Glutamatergic neuron (in vitro differentiated cells): ENCODE measurements at places on chromosomes 1 and 21. TPM values are rescaled to one million over a fixed set of nuclear protein-coding genes. Genes with fewer than 3 reads are reported as not detected.

The TRIM62 gene
- total RNA-seq = 95.7 TPM

The SNRNP40 gene
- total RNA-seq = 68.0 TPM

The ZNF684 gene
- total RNA-seq = 3.6 TPM

The TDRD5 gene
- not detected for total RNA-seq

The TLCD4 gene
- 0.10 TPM for total RNA-seq

The CCDC27 gene
- total RNA-seq = not detected

The OR2AJ1 gene
- total RNA-seq = not detected

DNA sequence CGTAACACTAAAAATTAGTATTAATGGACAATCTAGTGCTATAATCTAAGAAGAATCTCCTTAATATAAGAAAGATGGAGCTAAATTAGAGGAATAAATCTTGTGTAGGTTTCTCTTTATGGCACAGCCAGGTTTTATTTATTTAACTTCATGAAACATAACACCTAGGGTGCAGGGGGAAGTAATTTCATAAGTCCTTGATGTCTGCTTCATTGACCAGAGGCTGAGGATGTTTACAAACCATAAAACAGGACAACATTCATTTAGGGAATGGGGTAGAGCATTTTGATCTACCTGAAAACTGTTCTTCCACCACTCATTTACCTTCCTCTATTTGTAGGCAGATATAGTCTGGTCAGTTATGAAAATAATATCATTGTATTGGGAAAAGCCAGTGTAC is 95.5 kb downstream of the NGF start:
- peaks cover 14% of the 10 kb centered on the region for H3K36me3 ChIP-seq
- H3K4me3 ChIP-seq = no peak overlapping the region
- H3K4me1 ChIP-seq = no peaks in the 10 kb centered on the region
- no peaks in the 10 kb centered on the region for H3K27me3 ChIP-seq
- no peak for DNase-seq

- peak; percentile 44 for DNase-seq
- peaks cover 9% of the 10 kb centered on the region for H3K4me1 ChIP-seq
- H3K4me3 ChIP-seq = no peak overlapping the region
- H3K27ac ChIP-seq = peak overlapping the region; percentile 78
Observed at GRCh38 chr21:34020005-34020847, 53.2 kb upstream of the MRPS6 start.

DNA sequence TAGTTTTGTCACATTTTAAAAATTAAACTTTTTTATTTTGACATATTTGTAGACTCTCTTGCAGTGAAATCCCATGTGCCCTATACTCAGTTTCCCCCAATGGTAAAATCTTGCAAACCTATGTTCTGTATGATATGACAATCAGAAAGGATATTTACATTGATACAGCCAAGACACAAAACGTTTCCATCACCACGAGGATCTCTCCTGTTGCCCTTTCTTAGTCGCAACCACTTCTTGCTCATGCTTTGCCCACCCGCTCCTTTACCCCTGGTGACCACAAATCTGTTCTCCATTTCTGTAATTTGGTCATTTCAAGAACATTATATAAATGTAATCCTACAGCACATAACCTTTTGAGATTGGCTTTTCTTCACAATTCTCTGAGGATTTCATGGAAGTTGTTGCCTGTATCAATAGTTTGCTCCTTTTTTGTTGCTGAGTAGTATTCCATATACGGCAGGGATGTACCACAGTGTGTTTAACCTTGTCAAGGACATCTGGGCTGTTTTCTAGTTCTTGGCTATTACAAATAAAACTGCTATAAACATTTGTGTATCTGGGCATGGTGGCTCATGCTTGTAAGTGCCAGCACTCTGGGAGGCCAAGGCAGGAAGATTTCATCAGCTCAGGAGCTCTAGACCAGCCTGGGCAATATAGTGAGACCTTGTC is 14.0 kb upstream of the BATF3 start:
- no peak overlapping the region for H3K27ac ChIP-seq
- peaks cover 4% of the 10 kb centered on the region for H3K4me1 ChIP-seq
- H3K27me3 ChIP-seq = no peaks in the 10 kb centered on the region
- DNase-seq = no peak
- no peak overlapping the region for H3K4me3 ChIP-seq

DNA sequence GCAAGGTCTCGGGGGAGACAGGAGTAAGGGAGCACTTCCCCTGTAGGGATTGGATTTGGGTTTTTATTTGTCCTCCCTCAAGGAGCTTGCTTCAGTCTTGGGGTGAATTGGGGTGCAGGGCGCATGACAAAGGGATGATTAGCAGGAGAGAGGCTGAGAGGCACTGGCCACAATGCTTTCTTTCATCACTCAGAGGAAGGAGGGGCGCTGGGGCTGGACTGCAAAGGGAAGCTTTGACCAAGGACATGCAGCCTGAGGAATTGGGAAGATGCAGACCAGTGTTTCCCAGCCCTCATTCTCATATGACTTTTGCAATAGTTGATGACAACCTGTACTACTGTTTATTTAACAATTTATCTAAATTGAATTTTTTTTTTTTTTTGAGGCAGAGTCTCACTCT is 34.1 kb upstream of the PDPN start:
- H3K36me3 ChIP-seq = no peaks in the 10 kb centered on the region
- no peak overlapping the region for H3K27ac ChIP-seq
- no peak overlapping the region for H3K4me3 ChIP-seq
- peaks cover 3% of the 10 kb centered on the region for H3K4me1 ChIP-seq

DNA sequence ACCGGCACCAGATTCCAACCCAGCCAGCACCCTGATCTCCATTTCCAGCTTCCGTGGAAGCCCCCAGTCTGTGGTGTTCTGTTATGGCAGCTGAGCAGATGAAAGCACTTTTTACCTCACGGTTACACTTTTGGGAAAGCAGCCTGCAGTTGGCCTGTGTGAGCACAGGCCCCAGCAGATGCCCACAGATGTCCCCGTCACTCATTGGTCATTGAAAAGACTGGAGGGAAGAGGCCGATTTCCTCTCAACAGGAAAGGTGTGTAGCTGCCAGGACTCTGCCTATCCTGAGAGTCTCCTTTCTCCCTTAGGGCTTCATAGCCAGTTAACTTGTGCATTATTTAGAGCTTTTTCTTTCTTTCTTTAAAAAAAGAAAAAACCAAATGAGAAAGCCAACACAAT is 123.0 kb downstream of the PCBP3 start:
- H3K27me3 ChIP-seq = peaks cover 7% of the 10 kb centered on the region
- H3K27ac ChIP-seq = peak overlapping the region; percentile 72
- H3K4me3 ChIP-seq = no peak overlapping the region
- H3K36me3 ChIP-seq = peaks cover 7% of the 10 kb centered on the region
- peaks cover 26% of the 10 kb centered on the region for H3K4me1 ChIP-seq

- no peak for DNase-seq
- H3K27ac ChIP-seq = no peak overlapping the region
- peaks cover 5% of the 10 kb centered on the region for H3K4me1 ChIP-seq
- peak overlapping the region; percentile 97 for H3K4me3 ChIP-seq
- H3K27me3 ChIP-seq = peaks cover 5% of the 10 kb centered on the region
Observed at GRCh38 chr1:212284332-212284743, 872 bp upstream of the PPP2R5A start.

GRCh38 chr1:77671836-77672235 is 10.6 kb downstream of the ZZZ3 start:
- DNase-seq = no peak
- H3K36me3 ChIP-seq = no peaks in the 10 kb centered on the region
- H3K4me1 ChIP-seq = peaks cover 10% of the 10 kb centered on the region
- no peak overlapping the region for H3K27ac ChIP-seq
- H3K4me3 ChIP-seq = no peak overlapping the region

DNA sequence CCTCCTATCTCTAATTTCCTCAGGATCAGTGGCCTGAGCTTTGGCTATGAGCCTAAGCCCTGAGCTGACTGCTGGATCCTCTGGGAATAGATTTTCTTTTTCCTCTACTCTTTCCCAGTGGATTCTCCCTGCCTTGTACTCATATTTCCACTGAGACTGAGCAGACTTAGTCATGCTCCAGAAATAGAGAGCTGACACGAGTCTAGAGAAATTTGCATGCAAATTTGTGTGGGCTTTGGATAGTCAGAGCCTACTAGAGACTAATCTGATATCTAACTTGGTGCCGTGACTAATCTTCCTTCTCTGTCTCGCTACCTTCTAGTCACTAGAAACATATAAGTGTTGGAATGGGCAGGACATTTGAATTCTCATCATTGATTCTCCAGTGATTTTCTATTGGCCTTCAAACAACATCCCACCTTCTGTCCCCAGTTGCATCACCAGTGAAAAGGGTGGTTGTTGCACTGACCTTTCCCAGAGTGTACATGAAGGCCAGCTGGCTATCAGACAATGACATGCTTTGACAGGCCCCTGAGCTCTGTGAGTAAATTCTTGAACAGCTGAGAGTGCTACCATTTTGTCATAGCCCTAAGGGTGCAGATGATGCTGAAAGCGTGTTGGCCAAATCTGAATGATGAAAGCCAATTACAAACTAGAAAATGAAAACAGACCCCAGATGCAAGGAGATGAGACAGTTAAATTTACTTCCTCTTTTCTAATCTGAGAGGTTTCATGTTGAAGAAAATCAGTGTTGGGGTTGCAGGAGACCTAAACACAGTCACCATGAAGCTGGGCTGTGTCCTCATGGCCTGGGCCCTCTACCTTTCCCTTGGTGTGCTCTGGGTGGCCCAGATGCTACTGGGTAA is at the start of gene FCRLA:
Gene FCRLA (plus strand): TSS at position 748 of the 866 bp plus-strand sequence. CDS start 36 bp downstream, at position 784.
- H3K27ac ChIP-seq = no peak within 1 kb of the TSS
- DNase-seq = no peak
- peaks cover 5% of the 10 kb centered on the region for H3K36me3 ChIP-seq
- H3K4me1 ChIP-seq = no peaks in the 10 kb centered on the region

GRCh38 chr1:226615876-226616275 is 67.3 kb downstream of the STUM start:
- peaks cover 4% of the 10 kb centered on the region for H3K27me3 ChIP-seq
- H3K4me3 ChIP-seq = no peak overlapping the region
- DNase-seq = no peak
- H3K36me3 ChIP-seq = peaks cover 6% of the 10 kb centered on the region
- H3K27ac ChIP-seq = no peak overlapping the region

DNA sequence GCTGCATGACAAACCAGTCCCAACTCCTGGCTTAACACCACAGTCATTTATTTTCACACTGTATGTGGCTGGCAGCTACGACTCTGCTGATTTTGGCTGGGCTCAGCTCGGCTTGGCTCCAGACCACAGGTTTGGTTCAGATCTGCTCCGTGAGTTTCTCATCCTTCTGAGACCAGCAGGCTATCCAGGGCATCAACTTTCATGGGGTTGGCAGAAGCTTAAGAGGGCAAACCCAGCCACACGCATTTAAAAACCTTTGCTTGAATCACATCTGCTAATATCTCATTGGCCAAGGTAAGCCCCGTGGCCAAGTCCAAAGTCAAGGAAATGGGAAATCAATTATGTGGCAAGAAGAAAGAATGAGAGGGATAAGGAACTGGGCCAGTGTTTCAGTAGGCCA is 574.2 kb downstream of the MATN1 start:
- DNase-seq = no peak
- no peak overlapping the region for H3K4me3 ChIP-seq
- no peaks in the 10 kb centered on the region for H3K4me1 ChIP-seq
- H3K36me3 ChIP-seq = peaks cover 14% of the 10 kb centered on the region
- H3K27me3 ChIP-seq = peaks cover 4% of the 10 kb centered on the region
- H3K27ac ChIP-seq = no peak overlapping the region

DNA sequence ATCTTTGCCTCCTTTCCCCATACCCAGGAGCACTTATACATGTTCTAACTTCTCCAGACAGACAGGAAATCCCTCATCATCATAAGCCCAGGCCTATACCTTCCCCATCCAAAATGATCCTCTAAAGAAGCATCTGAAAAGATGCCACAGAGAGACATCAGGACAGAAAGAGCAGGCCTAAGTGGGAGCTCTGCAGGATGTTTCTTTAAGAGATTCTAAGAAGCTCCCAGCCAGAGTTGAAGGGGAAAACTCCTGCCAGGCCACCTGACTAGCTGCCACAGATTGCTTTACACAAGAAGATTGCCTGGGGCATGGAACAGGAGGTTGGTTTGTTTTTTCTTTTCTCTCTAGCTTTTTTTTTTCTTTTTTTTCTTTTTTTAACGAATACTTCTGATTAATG is 275.8 kb downstream of the VAV3 start:
- H3K27ac ChIP-seq = no peak overlapping the region
- no peaks in the 10 kb centered on the region for H3K4me1 ChIP-seq
- no peak overlapping the region for H3K4me3 ChIP-seq
- H3K36me3 ChIP-seq = no peaks in the 10 kb centered on the region
- DNase-seq = no peak
- H3K27me3 ChIP-seq = no peaks in the 10 kb centered on the region

DNA sequence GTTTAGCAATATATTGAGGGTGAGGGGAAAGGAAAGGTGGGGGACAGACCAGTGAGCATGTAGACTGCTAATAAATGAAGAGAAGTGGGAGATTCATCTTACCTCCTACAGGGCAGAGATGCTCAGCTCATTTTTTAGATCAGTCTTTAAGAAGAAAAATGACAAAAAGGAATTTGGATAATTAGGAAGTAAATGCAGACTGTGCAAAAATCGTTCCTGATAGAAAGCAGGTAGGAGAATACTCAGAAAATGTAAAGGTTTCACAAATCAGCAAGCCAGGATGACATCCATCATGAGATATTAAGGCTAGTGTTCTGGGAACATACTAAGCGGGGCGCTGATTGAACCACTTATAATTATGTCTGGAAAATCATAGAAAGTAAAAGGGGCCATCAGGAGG is 106.3 kb downstream of the RNF220 start:
- peaks cover 2% of the 10 kb centered on the region for H3K27me3 ChIP-seq
- DNase-seq = no peak
- H3K4me1 ChIP-seq = peaks cover 28% of the 10 kb centered on the region

DNA sequence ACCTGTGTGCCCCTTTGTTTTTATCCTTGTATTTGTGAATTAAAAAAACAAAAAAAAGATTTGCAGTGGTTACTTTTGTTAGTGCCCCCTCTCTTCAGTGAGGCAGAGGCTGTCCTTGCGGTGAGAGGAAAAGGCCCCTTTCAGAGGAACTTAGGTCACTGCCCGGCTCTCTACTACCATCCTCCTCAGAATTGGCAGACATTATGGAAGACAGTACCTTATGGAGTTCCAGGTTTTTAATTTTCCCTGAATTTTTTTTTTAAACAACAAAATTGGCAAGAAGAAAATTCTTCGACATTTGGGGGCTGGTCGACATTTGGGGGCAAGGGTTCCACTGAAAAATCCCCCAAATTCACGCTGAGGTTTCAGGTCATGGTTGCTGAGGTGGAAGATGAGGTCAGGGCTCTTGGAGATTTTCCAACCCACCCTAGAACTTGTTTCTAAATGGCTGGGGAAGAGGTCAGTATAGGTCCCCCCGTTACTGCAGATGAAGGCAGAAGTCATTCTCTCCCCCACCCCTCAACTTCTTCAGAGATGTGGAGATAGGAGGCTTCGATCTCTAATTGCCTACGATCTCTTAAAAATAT is 5.3 kb downstream of the RXFP4 start:
- no peaks in the 10 kb centered on the region for H3K4me1 ChIP-seq
- peak overlapping the region; percentile 22 for H3K27ac ChIP-seq
- no peaks in the 10 kb centered on the region for H3K36me3 ChIP-seq

- H3K4me3 ChIP-seq = peak within 1 kb of the TSS; percentile 96
- H3K27ac ChIP-seq = peak within 1 kb of the TSS; percentile 91
- H3K4me1 ChIP-seq = peaks cover 6% of the 10 kb centered on the region
Observed at GRCh38 chr1:233295237-233295974, at the start of gene PCNX2. Gene PCNX2 (minus strand): TSS chr1:233295725. CDS start chr1:233295478, 247 bp downstream.

GRCh38 chr1:244326757-244327156 is 125.0 kb downstream of the ADSS2 start:
- H3K4me3 ChIP-seq = no peak overlapping the region
- no peak for DNase-seq
- peaks cover 1% of the 10 kb centered on the region for H3K27me3 ChIP-seq
- H3K27ac ChIP-seq = no peak overlapping the region
